ENCODE measurements at places on chromosomes 1 and 21.

GRCh38 chr1:22120469-22120790 lies 22.5 kb downstream of the WNT4 start:
- DNase-seq = no peak

DNA sequence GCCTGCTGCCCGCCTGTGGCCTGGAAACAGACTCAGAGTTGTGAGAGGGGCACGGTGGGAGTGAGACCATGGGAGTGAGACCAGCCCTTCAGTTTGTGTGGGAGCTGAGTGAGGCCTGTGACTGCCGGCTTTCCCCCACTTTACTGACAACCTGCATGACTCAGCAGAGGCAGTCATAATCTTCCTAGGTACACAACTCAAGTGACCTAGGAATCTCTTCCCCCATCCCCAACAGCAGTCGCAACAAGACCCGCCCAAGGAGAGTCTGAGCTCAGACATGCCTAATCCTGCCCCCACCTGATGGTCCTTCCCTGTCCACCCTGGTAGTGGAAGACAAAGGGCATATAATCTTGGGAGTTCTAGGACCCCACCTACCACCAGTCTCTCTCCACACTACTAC lies 44.2 kb downstream of the KLHL20 start:
- DNase-seq = no peak

DNA sequence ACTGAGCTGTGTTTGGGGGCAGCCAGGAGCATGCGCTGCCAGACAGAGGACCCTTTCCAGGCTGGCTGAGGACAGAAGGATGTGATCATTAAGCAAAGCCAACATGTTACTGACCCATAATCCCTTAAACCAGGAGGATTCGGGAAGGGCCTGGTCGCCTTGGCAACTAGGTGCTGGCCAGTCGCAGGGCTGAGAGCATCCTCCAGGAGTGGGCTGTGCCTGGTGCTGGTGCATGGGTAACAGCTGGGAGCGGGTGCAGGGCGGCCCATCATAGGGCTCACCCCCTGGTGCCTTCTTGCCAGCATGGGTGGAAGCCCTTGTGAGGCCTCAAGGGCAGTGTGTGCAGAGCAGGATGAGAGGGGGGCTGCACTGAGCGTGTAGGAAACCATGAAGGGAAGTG lies 17.2 kb downstream of the CDK18 start:
- DNase-seq = no peak

GRCh38 chr1:235357485-235358373 lies 9.5 kb upstream of the TBCE start:
- no peak for DNase-seq

GRCh38 chr1:168966217-168966616 lies 140.3 kb upstream of the ATP1B1 start:
- DNase-seq = no peak

- no peak for DNase-seq
Observed at GRCh38 chr1:206022766-206023165, 929 bp downstream of the CTSE start.

DNA sequence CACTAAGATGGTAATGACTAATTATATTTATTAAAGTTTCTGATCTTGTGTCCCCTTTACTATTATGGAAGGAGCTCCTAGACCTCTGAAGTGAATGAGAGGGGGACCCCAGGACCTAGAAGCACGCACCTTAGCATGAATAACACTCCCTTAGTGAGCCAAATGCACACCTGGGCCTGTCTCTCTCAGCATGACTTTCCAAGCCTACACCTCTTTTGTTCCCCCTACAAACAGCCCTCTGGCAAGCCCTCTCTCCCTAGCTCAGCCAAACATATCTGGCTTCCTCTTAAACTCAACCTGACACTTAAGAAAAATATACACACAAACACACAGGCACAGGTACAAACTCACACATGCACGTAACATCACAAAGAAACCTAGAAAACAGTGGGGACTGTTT lies 7.3 kb upstream of the CTH start:
- DNase-seq = no peak

GRCh38 chr1:173601588-173601987 lies 1.3 kb downstream of the SLC9C2 start:
- DNase-seq = no peak

- DNase-seq = peak; percentile 38
Observed at GRCh38 chr1:212234431-212235395, 50.5 kb upstream of the PPP2R5A start.
